NCI-H510A treated with DMSO at 0.1 percent for 48 hours (cell line): ENCODE measurements at places on chromosomes 2 and 18.

DNA sequence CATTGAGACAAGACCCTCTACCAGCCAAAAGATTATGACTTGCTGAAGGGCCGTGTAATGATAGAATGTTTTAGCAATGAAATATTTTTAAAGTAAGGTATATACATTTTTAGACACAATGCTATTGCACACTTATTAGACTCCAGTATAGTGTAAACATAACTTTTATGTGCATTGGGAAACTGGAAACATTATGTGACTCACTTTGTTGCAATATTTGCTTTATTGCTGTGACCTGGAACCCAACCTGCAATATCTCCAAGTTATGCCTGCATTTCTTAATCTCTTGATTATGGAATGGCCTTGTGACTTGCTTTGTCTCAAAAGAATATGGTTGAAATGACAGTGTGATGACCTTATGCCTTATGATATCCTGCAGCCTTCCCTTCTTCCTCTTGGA lies 502.0 kb downstream of the EPHA4 start:
- no peak for DNase-seq

DNA sequence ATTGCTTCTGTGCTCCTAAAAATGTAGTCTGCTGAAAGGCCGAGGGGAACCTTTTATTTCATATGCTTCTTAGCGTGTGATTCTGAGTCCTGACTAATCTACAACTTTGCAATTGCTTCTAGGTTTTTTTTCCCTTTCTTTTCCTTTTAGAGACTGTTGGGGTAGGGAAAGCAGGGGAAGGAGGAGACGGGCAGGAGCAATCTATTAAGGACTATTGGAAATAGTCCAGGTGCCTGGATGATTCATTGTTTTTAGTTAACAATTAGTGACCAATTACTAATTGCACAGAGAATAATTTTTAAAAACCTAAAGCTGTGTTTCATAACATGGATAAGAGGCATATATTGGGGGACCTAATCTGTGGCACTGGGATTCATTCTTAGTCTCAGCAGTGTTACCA lies 49.4 kb upstream of the STON1 start:
- no peak for DNase-seq

DNA sequence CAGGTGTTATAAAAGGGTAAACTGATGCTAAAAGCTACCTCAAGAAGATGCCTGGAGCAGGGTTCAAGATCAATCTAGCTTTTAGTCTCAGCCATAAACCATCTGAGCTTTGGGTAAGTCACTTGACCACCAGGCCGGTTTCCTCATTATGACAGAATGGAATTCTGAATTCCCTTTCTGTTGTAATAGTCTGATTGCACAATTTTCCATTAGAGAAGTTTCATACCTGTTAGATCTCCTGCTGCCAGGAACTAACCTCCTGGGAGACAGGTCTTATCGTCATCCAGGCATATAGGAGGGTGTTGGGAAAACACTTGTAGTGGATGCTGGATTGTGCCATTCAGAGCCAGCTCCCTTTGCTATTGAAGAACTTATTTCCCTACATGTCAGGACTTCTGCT lies 272.5 kb downstream of the TDRD15 start:
- no peak for DNase-seq

- no peak for DNase-seq
Measured at GRCh38 chr2:101230541-101231001, 22.1 kb upstream of the CNOT11 start.

GRCh38 chr2:100277540-100278207 lies 44.6 kb downstream of the LONRF2 start:
- no peak for DNase-seq

DNA sequence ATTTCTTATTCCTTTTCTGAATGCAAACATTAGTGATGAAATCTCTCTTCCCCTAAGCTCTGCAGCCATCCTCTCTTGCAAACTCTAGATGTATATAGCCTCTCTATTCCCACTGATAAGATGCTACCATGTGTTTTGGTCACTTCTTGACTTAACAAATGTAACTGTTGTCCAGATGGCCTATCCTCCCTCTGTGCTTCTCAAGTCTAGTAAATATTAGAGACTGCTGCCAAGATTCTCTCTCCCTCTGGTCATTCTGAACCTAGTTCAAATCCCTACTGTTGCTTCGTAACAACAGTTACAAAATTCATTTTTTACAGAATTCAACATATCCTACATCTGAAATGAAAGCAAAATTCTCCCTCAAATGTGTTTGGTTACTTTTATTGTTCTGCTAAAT lies 156.6 kb downstream of the TXNL1 start:
- no peak for DNase-seq

DNA sequence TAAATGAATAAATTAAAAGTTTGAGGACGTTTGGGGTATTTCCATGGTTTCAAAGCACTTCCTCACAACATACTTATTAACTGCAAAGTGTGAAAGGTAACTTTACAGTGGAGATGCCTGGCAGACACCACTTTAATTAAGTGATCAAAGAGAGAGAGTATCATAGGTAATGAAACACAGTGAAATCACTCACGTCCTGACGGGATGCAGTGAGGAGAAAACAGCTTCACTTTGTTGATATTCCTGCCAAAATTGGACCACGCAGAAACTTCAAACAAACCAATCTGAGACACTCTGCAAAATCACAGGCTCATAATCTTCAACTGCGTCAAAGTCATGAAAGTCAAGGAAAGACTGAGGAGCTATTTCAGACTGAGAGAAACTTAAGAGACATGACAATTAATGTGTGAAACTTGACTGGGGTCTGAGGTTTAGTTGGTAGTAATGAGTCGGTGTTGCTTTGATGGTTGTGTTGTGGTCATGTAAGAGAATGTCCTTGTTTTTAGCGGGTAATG lies 66.0 kb upstream of the ITGB6 start:
- no peak for DNase-seq

- DNase-seq, result no peak
Measured at GRCh38 chr2:96540136-96540535, 3.6 kb downstream of the ARID5A start.

DNA sequence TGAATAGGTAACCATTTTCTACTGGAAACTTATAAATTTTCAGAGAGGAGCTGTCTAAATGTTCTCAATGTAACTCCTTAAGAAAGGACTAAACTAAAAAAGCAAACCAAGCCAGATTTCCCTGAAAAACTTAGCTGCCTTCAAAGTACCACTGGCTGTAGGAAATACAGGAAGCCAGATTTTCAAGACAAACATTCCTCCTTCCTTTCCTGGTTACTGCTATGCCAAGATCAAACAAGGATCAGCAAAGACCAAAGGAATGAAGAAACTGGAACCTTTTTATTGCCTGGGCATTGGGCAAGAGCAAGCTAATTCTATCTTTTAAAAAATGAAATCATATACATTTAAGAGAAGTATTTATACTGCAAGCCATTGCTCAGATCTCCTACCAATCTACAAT lies 212.7 kb downstream of the DYM start:
- no peak for DNase-seq

- no peak for DNase-seq
Measured at GRCh38 chr2:85277416-85278158, 50.2 kb downstream of the TGOLN2 start.

DNA sequence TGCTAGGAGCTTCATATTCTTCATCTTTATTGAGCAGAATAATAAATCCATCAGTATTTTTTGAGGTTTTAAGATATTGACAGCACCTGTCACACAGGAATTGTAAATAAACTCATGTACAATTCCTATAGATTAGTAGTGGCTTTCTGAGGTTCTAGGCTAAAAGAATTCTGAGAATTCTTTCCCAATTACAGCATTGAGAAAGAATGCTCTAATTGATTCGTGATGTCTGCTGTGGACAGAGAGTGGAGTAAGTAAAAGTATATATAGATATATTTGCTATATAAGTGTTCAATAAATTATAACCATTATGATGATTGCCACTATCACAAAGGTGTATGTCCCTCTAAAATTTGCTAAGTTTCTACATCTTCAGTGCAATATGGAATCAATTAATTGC lies 186.5 kb upstream of the NRP2 start:
- no peak for DNase-seq

GRCh38 chr2:224860786-224861185 lies 144.6 kb upstream of the CCDC195 start:
- DNase-seq, result no peak

GRCh38 chr2:7333960-7334493 lies 416.8 kb downstream of the RNF144A start:
- DNase-seq, result no peak

DNA sequence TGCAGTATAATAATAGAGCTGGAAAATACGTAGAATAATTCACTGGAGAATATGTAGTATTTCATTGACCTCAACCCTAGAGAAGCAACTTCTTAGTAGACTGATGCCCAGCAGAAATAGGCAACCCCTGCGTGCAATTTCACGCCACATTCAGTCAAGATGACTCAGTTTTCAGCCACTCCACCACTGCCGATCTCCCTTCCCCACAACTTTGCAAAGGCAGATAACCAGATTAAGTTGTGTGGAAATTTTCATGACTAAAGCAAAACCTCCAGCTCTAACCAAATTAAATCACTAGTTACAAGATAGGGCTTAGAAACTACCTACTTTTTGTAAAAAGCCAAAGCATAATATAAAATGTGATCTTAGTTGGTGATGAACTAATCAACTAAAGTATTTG lies 63.3 kb upstream of the STK17B start:
- no peak for DNase-seq

- DNase-seq, result no peak
Measured at GRCh38 chr18:70132999-70133398, 72.5 kb downstream of the RTTN start.

DNA sequence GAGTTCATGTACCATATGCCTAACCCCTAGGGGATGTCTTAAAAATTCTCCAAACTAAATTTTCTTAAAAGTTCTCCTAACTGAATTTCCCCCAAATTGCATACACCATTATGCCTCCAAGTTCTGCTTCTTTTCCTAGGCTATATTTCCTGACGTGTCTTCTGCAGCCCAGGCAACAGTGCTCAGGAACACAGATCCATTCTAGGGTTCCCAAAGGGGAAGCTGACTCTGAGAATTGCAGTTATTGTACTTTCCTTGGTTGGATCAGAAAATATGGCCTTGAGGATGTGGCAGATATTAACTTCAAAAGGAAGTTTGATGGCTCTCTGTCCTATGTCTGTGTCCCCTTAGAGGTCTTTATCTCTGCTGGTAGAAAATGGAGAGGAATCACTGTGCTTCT lies 124.3 kb downstream of the TMEM17 start:
- no peak for DNase-seq

- DNase-seq, result no peak
Measured at GRCh38 chr2:200860092-200860795, 4.2 kb downstream of the CLK1 start.

- DNase-seq, result no peak
Measured at GRCh38 chr18:35334821-35335220, 9.4 kb downstream of the ZNF24 start.

DNA sequence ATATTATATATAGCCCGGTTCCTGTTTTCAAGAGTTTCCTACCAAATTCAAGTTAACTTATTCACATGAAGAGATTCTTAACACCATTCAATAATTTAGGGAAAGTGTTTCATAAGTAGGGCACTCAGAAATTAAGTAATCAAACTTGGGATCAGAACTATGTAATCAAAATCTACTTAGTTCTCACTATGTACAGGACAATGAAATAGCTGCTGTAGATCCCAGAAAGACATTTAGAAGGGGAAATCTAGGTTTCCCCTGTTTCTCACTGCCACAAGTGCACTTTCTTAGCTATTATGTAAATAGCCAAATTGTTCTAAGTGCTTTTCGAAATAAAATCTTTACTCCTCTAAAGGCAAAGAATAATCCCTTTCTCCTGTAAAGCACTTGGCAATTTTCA lies 493.6 kb upstream of the SETBP1 start:
- no peak for DNase-seq

- peak; percentile 28 for DNase-seq
Measured at GRCh38 chr2:160407393-160408172, 86.0 kb downstream of the RBMS1 start.

- no peak for DNase-seq
Measured at GRCh38 chr2:201257381-201257955, 2.9 kb upstream of the CASP8 start.

DNA sequence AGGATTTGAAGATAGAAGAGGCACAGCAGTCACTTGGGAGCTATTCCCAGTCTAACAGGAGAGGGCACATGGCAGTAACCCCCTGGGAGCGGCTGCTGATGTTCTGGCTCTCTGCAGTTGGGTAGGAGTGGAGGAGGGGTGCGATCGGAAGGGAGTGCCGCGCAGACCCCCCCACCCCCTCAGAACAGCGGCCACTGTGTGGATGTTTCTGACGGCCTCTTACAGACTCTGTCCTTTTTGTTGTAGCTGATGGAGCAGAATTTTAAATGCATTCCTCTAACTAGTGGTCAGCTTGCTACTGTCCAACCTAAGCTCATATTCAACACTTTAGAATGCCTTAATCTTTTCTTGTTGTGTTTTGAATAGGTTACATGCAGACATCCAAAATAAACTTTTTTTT lies 127.9 kb downstream of the AGAP1 start:
- DNase-seq, result no peak

DNA sequence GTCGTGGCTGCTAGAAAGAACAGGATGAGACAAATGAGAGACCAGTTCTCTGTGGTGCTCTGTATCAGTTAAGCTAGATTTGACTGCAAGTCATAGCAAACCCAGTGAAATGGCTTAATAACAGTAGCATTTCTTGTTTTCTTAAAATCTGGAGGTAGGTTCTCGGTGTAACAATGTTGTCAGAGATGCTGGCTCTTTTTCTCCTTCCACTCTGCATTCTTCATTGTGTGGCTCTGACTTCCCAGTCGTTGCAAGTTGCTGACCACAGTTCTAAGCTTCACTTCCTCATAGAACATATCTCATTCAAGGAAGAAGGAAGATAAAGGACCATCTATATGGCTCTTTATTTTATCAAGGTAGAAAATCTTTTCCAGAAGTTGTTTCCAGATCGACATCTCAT lies 7.9 kb upstream of the CKAP2L start:
- DNase-seq, result no peak

DNA sequence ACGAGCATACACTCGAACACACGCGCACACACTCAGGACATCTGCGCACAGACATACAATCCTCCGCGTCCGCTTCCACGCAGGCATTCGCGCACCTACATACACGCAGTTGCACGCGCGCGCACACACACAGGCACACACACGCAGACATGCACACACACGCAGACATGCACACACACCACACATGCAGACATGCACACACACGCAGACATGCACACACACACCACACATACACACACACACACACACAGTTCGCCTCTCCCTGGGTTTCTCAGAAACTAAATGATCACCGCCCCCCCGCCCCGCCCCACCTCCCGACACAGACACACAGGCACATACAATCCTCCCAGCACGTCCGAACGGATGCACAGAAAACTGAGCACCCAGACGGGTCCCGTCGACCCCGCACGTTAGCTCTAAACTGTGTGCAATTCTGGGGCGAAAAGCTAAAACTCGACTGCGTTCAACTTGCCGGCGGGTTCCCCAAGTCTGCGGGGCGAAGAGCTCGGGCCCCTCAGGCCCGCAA lies 1.0 kb downstream of the EPHA4 start:
- peak; percentile 33 for DNase-seq
